Right ventricle myocardium superior (tissue), 1 donor: ENCODE measurements at places on chromosomes 1 and 21. TPM values are rescaled to one million over a fixed set of nuclear protein-coding genes. Genes with fewer than 3 reads are reported as not detected.

DNA sequence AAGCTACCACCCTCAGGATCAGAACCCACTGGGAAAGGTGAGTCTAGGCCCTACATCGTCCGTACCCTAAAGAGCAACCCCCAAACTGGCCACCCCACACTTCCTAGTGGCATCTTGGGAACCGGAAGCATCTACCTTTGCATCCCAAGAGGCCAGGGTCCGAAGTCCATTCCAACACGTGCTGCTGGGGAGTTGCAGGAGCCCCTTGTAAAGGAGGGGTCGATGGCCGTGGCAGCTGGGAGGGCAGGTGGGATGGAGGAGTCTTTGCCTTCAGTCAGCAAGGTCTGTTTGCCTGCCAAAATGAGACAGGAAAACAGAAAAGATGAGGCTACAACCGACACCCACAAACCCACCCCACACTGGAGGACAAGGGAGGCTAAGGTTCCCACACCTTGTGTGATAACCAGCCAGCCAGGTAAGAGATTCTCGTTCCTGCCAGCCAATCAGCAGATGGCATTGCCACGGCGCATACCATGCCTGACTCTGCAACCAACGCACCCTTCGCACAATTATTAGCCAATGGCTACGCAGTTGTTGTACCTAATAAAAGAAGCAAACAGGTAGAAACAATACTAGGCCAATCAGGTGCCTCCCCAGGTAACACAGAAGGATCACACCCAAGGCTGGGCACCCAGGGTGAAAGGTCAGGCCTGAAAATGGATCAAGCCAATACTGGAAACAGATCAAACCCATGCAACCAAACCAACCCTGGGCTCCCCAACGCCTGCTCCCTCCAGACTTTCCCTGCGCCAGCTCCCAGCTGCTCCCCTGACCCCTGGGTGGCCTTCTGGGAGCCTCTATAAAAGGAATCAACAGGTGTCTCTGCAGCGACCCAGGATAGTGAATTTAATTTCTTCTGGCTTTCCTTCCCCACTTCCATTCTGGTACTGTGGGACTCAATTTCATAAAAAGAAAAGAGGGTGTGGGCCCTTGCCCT lies 35.6 kb downstream of the CASZ1 start:
- no peak for DNase-seq

DNA sequence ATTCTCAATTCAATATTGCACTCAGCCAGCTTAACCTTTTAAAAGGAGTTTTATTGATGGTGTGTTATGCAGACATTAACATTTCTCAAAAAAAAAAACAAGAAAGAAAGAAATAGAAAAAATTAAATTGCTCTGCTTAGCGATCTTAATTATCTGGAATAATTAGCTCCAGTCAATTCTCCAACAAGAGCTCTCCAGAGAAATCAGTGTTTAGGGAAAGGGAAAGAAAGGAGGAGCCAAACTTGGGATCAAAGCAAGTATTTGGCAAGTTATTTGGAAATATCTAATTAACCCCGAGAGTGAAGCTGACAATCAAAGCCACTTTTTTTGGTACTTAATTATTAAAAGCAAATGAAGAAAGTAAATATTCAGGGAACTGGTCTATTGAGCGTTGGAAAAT lies 60.7 kb upstream of the CAMK1G start:
- no peak for DNase-seq

- DNase-seq = no peak
These were observed 468.7 kb downstream of the ADGRL2 start for GRCh38 chr1:82269431-82269830.

LBR gene
- 11.7 TPM for total RNA-seq

GRCh38 chr1:78047631-78048030 lies 1.9 kb downstream of the GIPC2 start:
- no peak for DNase-seq

SRGAP2 gene
- 15.9 TPM for total RNA-seq

AMY1B gene
- not detected for total RNA-seq

GRCh38 chr1:67053535-67053784 lies 488 bp downstream of the SLC35D1 start:
- DNase-seq = peak; percentile 79

TRAF5 gene
- 1.5 TPM for total RNA-seq

GRCh38 chr1:201488830-201489589 lies 17.9 kb downstream of the CSRP1 start:
- peak; percentile 78 for DNase-seq
